Stimulated activated CD8-positive, alpha-beta memory T cell treated with anti-CD3 and anti-CD28 coated beads, Interleukin-4, amount 100 ng/mL, for 1 hour (primary cell): ENCODE measurements at places on chromosomes 2 and 18.

DNA sequence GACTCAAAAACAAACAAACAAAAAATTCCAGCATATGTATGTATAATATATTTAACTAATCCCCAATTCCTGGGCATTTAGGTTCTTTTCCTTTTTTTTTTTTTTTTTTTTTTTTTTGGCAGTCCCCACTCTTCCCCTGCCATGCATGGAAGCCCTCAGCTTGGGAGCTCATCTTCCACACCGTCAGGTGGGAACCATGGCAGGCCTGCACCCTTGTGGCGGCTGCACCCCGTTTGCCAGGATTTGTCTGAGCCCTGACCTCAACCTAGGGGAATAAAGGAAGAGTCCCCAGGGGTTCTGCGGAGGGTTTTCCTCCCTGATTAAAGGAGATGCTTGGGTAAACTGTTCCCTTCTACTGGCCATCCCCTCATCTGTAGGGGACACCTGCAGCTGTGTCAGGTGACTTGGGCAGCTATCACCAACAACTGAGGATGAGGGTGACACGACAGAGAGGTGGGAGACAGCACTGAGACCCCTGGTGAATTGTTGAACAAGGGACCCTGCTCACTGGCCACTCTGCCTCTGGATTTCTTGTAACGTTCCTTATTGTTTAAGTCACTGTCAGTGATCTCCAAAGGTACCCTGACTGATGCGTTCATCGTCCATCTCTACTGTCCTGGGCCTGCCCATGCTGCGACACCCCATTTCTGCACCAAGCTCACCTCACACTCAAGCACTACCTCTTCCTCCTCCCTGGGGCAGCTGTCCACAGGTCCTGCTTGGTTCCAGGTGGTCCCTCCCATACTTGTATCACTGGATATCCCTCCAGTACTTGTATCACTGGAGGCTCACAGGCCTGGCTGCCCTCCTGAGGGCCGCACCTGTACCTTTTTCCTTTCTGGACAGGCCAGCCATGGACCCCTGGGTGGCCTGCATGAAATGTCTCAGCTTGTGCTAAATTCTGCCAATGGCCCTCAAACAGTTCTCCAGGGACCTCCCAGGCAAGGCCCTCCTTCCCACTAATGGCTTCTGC, 14.5 kb downstream of the TMEM185B start:
- no peak for DNase-seq

GRCh38 chr2:96626553-96626942, 11.6 kb downstream of the KANSL3 start:
- DNase-seq = no peak

DNA sequence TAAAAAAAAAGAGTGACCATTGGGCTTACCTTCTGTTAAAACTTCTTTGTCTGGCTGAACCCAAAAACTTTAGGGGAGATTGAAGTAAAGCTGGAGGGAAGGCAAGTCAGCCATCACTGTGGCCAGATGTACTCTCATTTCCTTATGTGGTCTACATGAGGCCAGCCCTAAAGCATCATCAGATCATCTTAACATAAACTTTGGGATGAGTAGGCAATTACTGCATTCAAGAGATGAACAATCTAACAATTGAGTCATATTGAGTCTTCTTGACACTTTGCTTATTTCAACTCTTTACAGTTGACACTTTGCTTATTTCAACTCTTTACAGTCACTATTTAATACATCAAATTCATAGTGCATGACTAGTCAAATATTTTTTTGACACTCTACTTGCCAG, 155.6 kb downstream of the QPCT start:
- DNase-seq = no peak

DNA sequence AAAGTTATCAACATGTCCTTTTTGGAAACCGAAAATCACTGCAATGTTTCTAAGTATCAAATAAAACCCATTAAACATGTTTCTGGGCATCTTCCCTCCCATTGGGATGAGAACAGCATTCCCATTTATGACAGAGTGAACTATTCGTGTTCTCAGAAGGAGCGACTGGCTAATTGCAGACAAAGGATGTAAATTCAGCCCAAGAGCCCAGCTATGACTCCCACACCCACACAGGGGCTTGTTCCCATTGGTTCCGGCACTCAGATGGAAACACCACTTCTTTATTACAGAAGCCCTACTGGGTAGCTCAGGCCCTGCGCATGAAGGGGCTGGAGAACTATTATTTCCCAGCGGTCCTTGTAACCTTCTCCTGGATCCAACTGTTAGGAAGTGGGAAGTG, 16.6 kb upstream of the NPAS2 start:
- DNase-seq = no peak

DNA sequence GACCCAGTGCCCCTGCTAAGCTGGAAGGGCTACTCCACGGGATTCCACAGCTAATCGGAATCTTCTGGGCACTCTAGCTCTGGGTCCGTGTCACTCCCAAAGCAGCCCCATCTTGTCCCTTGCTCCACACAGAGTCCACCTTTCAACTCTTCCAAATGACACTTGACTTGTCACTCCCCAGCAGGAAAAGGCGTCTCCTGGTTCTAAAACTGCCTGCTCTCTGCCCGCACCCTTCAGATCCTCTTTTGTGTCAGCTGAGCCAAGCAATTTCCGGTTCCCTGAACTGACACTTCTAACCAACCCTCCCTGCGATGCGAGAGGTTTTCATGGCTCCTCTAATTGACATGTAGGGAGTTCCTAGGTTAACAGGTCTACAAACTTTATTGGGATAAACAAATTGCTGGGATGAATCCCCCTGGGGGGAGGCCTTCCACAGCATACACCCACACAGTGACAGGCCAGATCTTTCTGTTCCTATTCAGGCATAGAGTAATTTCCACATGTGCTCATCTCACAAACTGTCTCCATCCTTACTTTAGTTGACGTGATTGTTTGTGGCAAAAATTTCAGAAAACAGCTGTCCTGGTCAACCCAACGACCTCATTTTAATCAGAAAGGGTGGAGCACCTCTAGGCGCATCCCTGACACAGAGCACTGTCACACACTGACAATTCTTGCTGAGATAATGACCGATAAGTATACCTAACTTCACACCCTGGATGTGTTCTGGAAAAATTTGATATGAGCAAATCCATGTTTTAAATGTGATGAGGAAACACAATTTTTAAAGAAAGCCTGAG, 104.9 kb downstream of the RBMS1 start:
- DNase-seq = no peak

DNA sequence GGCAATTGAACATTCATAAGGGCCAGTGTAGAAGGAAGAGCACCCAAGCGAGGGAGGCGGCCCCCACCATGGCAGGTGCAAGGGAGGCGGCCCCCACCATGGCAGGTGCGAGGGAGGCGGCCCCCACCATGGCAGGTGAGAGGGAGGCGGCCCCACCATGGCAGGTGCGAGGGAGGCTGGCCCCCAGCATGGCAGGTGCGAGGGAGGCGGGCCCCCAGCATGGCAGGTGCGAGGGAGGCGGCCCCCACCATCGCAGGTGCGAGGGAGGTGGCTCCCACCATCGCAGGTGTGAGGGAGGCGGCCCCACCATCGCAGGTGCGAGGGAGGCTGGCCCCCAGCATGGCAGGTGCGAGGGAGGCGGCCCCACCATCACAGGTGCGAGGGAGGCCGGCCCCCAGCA, 24.7 kb upstream of the GPC1 start:
- no peak for DNase-seq

DNA sequence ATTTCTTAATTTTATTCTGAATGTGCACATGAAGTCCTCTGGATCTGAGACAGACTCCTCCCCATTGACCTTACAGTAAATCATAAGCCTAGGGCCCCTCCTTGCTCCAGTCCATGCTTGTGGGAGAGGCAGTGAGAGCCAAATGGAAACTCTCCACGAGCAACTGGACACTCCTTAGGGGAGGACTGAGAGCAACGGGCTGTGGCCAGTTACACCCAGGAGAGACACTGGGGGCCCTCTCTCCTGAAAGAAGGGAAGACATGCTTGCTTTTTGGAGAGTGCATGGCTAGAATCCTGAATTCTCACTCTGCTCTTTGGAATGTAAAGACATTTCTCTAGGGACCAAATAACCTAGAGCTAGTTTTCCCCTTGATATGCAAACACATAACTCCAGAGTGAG, 49.0 kb upstream of the BIN1 start:
- no peak for DNase-seq

DNA sequence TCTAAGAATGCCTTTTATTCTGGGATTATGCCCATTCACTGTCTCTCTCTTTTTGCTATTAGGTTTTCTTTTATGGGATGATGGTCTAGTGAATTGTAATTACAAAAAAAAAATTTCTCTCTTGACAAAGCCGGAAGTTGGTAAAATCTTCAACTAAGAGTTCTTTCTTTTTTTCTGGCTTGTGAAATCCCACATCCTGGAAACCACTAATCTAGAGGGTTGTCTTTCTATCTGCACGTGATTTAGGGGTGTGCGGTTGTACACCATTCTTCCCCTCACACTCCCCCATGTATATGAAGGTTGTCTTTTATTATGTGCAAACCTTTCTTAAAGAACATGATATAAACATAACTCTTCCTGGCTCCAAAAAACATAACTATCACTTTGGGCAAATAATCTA, 52.0 kb downstream of the GATA6 start:
- no peak for DNase-seq

- no peak for DNase-seq
Observed at GRCh38 chr2:33660416-33661123, 61.5 kb upstream of the FAM98A start.

DNA sequence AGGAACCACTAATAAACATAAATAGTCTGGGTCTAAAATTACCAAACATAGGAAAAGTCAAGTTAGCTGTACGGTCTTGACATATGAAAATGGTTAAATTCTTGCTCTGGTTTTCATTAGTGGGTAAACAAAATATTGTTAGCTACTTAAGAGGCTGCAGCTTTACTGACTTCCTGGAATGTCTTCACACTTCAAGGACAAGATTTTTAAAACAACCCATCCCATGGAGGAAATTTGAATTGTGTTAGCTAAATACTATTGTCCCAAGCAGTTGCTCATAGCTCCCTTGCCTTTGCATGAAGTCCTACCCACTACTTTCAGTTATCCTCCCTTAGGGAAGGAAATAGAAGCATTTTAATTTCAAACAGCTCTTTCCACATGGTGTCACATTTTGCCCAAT, 128.5 kb downstream of the EPHA4 start:
- DNase-seq = no peak

- DNase-seq = no peak
Observed at GRCh38 chr2:30963184-30963583, 155.9 kb upstream of the CAPN13 start.

DNA sequence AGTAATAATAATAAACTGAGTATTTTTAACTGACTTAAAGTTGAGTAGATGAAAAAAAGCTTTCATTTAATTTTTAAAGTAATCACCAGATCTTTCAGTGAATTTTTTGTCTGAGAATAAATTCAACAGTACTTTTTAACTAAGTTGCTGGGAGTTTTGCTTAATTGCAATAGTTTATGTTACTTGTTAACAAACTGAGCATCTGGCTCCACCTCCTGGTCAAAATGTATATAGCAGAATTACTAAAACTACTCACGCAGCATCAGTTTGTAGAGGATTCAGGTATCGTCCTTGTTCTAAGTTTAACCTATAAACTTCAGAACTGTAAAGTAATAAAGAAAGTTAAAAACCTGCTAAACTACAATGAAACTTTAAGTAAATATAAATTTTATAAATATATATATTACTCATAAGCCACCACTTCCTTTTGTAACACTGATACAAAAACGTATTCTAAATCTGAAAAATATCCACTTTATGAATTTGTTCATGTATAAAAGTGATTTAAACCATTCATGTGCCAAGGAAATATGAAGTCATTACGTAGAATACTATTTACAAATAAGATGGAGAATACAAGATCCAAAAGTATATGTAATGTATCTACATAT, 21.3 kb downstream of the NOL10 start:
- no peak for DNase-seq

GRCh38 chr2:45978302-45978859, 318.8 kb upstream of the EPAS1 start:
- DNase-seq = no peak
